ENCODE measurements at places on chromosomes 6 and 20.

- no peak for DNase-seq
Measured at GRCh38 chr6:65191471-65191870, 515.6 kb downstream of the EYS start.

DNA sequence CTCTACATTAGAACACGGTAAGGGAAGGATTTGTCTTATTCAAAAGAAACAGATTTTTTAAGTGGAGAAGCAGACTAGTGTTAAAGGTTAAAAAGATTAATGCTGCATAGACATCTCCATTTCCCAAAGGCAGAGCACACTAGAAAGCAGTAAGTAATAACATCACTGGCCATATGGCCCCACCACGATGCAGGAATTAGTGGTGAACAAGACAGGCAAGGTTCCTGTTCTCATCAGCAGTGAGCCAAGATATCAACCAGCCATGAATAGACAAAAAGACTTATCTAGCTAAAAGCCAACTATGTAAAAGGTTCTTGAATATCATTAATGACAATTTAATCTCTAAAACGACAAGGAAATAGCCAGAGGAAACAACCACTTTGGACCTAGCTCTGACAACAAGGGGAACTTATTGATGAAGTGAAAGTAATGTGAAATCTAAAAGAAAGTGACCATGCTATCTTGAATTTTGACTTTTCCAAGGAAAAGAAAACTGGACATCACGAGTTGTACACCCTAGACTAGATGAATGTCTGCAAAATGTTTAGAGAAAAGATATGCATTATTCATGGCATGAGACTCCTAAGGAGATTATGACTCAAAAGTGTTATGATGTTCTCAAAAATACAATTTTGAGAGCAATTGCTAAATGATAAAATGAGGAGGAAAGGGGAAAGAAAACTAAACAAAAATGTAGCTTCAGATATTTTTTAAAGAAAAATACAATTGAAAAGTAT, 157.9 kb upstream of the STXBP5 start:
- no peak for DNase-seq

GRCh38 chr20:48603116-48603818, 224.5 kb downstream of the PREX1 start:
- no peak for DNase-seq

DNA sequence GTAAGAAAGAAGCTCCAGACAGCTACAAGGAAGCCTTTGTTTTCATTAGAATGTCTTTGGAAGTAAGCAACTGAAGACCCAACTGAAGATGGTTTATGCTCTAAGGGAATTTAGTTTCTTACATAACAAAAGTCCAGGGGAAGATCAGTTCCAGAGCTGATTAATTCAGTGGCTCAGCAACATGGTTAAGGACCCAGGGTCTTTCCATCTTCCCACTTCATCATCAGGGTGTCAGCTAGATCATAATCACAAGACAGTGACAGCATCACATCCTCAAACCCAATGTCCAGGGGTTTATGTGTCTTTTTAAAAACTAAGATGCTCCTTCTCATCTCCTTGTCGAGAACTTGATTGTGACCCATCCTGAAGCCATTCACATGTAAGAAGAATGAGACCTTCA, 119.7 kb upstream of the PRDM1 start:
- DNase-seq = no peak

DNA sequence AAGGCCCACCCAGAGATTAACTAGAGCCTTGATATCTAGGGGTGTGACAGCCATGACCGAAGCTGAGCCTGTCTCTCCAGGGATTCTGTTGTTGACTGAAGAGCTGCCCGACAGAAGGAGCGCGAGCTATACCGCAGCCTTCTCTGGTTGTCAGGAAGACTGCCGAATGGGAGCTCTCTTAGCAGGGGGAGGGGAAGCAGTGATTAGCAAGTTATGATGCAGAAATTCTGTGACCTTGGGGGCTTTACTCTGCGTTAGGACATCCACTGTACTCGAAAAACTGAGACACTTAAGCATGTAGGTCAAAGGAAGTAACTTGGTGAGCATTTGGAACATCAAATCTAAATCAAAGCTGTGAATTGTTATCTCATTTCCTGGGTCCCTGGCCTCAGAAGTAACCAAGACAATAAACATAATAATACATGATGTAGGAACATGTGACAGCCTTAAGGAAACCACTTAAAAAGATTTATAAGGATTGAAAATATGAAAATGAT, 84.7 kb downstream of the MAP3K4 start:
- DNase-seq = no peak

DNA sequence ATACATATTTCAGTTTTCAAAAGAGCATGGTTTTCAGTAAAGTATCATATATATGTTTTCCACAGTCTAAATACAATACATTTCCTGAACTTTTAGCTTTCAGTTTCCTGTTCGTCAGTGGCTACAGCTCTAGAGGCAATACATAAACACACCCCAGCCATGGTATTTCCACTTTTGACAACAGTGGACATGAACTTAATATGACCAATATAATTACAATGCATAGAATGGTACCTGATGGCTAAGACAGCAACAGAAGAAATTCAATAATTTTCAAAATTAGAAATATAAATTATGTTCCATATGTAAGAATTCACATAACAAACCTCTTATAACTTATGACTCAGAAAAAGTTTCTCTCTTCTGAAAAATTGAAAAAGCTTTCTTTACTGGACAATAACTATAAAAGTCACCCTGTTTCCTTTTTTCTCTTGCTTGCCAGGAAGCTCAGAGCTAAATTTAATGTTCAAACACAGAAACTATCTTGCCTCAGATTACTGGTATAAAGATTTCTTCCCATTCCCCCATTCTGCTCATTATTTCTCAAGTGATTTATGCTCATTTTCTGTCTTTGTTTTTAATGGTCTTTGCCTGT, 19.2 kb downstream of the FKBP5 start:
- DNase-seq = peak; percentile 38

DNA sequence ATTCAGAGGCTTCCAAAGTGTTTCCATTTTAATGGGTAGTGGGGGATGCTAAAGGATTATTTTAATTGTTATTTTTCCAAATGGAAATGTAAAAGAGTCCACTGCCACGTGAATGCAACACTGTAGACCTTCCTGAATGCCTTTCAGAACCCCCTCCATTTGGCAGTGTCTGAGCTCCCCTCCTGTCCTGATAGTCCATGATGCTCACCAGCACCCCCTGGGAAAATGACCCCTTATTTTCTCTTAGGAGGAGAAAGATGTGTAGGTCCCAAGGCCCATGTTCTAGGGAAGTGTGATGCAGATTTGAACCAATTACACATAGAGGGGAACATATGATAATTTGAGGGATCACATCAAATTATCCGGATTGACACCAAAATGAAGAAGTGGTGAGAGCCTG, 46.8 kb upstream of the SH3BGRL2 start:
- DNase-seq = no peak

DNA sequence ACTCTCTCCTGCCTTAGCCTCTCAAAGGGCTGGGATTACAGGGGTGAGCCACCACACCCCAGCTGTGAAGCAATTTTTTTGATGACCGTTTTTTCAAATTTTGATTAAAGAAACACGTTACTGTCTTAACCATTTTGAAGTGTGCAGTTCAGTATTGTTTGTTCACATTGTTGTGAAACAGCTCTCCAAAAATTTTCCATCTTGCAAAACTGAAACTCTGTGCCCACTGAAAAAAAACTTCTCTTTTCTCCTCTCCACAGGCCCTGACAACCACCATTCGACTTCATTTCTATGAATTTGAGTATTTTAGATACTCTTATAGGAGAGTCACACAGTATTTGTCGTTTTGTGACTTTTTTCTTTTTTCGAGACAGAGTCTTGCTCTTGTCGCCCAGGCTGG, 53.9 kb downstream of the ECT2L start:
- DNase-seq = peak; percentile 67

DNA sequence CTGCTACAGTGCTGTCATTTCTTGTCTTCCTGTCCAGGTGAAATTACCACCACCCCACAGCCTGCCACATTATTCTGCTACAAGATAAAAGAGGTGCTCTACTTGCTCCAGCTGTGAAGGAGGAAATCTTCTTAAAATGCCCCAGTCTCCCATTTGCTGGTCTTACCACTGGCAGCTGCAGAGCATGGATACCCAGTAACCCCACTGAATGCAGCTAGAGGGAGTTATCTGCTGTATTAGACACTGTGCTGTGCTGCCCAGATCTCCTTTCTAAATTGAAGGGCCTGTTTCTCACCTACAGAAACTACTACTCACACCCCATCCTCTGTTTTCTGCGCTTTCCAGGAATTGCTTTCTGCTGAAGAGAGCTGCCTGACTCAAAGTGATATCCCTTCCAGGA, 517.8 kb downstream of the PKHD1 start:
- DNase-seq = no peak

DNA sequence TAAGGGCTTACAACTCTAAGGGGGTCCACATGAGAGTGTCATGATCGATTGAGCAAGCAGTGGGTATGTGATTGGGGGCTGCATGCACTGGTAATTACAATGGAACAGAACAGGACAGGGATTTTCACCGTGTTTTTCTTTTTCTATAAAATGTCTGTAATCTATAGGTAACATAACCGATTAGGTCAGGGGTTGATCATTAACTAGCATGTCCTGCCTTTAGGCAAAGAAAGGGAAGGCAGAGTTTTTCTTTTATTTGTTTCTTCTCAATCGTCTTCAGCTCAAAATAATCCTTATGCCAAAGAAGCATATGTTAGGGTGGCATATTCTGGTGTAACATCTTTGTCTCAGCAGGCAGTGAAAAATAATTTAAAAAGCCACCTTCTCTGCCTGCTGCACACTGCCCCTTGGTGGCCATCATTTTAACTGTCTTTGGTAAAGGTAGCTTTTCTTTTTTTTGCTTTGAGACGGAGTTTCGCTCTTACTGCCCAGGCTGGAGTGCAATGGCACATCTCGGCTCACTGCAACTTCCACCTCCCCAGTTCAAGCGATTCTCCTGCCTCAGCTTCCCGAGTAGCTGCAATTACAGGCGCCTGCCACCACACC, 9.7 kb upstream of the CEP43 start:
- DNase-seq = peak; percentile 56

All from inflammatory macrophage (primary cell).